ENCODE measurements at places on chromosomes 1 and 21.

GRCh38 chr21:39881661-39882060 is 14.4 kb downstream of the PCP4 start:
- DNase-seq: no peak

GRCh38 chr1:165628147-165628822 is 2.7 kb upstream of the MGST3 start:
- no peak for DNase-seq

- no peak for DNase-seq
Measured at GRCh38 chr1:168697356-168698126, 31.5 kb downstream of the DPT start.

GRCh38 chr1:74107394-74107793 is 90.6 kb downstream of the LRRIQ3 start:
- DNase-seq: no peak

GRCh38 chr1:5611431-5611830 is 380.8 kb downstream of the NPHP4 start:
- no peak for DNase-seq

DNA sequence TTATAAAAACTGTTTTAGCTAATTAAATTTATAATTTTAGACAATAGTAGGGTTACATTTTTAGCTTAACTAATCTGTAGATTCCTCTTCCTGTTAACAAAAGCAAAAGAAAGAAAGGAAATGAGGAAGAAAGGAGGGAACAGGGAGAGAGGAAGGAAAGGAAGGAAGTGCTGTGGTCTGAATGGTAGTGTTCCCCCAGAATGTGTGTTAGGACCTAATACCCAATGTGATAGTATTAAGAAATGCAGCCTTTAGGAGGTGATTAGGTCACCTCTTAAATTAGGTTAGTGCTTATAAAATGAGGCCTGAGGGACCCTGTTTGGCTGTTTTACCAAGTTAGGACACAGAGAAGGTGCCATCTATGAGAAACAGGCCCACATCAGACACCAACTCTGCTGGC is 136.9 kb upstream of the SAMSN1 start:
- DNase-seq: no peak

GRCh38 chr1:202831906-202832305 is 21.2 kb downstream of the PCAT6 start:
- no peak for DNase-seq

GRCh38 chr1:10962483-10962882 is 50.0 kb upstream of the TARDBP start:
- DNase-seq: no peak

GRCh38 chr1:212951126-212951946 is 995 bp downstream of the VASH2 start:
- DNase-seq: no peak

DNA sequence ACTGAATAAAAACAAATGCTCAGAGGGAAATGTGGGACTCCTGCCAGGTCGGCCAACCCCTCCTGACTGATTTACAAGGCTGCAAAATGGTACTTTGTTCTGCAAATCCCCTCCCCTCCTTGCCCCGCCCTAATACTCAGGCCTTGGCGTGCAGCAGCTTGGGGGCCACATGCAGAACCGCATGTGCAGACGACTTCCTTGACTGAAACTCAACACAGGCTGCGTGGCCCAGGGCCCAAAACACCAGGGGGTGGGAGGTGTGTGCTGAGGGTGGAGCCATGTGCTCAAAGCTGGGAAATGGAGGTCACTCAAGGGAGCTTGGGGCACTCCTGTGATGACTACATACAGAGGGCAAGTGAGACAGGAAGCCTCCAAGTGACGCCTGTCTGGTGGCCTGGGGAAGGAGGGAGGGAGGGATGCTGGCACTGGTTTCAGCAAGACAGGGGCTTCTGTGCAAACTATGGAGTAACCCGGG is 87.2 kb downstream of the MRPL37 start:
- DNase-seq: no peak

- DNase-seq: peak; percentile 79
Measured at GRCh38 chr1:20411196-20411980, 74.6 kb downstream of the CAMK2N1 start.

- DNase-seq: no peak
Measured at GRCh38 chr1:178939338-178940067, 68.6 kb upstream of the ANGPTL1 start.

GRCh38 chr1:243433737-243434370 is 178.0 kb downstream of the SDCCAG8 start:
- no peak for DNase-seq

DNA sequence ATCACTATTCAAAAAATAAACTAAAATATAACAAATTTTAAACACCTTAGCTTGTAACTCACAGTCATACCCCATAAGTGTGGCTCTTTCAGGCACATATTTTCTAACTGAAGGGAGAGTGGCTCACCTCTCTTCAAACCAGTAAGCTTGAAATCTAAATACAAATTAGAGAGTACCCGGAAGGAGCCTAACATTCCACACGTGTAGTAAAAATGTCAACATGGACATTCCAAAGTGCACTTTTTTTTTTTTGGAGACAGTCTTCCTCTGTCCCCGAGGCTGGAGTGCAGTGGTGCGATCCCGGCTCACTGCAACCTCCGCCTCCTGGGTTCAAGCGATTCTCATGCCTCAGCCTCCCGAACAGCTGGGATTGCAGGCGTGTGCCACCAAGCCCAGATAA is 275.6 kb upstream of the ADGRL2 start:
- no peak for DNase-seq

DNA sequence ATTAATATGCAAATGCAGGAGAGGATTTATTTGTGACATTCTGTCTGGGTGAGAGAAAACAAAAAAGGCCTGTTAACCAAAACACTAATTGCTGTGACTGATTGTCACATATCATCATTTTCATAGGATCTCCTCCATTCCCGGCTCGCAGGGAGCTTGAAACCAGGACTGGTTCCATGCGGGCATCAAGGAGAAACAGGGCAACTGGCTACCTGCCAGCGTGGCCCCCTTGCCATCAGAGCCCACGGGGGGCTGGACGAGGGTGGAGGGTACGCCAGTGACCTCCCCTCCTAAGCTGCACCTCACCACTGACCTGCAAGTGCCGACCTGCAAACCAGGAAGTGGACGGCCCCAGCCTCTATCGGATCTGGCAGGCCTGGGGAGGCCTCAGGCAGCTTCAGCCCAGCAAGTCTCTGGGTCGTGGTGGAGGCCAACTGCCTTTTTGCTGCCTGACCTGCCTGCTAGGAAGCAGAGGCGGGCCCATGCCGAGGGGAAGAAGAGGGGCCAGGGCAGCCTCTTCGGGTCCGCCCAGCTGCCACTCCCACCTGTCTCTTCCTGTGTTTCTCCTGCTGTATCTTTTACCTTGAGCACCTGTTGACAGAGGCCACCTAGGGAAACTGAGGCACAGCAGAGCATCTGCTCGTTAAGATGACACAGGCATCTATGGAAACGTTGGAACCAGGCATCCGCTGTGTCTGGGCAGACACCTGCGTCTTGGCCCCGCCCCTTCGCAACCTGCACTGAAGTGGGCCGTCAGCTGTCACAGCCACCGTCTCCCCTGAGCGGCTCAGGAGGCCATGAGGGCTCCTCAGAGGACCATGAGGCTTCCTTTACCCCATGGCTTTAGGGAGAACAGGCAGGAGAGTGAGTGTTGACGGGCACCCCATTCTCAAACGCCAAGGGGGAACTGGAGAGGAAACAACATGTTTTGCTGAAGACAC is 74.8 kb downstream of the CASZ1 start:
- no peak for DNase-seq

DNA sequence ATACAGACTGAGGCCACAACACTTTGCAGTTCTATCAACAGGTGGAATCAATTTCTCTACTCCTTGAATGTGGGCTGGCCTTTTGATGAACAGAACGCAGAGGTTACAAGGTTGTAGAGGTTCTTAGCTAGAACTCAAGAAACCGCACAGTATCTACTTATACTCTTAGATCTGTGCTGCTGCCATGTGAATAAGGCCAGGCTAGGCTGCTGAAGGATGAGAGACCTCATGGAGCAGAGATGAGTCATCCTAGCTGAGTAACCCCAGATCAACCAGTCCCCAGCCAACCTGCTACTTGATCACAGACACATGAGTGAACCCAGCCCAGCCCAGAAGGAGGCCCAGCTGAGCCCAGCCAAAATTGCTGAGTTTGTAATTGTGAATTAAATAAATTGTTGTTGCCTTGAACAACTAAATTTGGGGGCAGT is 35.3 kb upstream of the BCAR3 start:
- DNase-seq: no peak

DNA sequence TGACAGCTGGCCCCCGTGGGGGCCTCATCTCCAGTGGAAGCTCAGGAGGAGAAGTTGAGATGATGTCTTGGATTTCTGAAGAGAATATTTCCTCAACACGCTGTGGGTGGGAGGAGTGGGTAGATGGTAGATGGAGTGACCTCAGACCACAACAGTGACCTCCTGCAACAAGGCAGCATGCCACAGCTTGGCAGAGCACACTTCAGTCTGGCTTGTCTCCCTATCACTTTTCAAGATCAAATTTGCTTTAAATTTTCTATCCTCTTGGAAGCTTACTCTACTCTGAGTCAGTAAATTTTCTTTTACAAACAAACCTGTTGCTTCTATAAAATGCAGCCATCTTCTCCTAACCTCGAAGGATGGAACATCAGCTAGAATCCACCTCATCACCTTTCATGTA is 59.7 kb downstream of the NTPCR start:
- no peak for DNase-seq

Measured in AG04450 (cell line).